Activated CD4-positive, alpha-beta T cell treated with anti-CD3 and anti-CD28 coated beads, Interleukin-2, amount 50 U/mL, for 16 hours (primary cell): ENCODE measurements at places on chromosomes 1 and 21.
A peak's percentile ranks its signal among the peaks of the same experiment; 100 is the strongest.

DNA sequence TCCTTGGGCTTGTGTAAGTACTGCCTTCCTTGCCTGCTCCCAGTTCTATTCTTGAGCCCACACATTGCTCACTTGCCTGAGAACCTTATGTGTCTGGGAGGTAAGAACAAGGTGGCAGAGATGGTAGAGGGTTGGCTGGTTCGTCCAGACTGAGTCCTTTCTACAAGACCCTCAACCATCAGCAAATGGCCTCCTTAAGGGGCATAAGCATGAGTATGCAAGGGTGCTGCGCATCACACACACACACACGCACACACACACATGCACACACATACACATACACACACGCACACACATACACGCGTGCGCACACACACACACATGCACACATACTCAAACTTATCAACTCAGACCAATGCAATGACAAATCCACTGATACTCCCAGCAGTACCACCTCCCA is 56.9 kb downstream of the RHBG start:
- no peak for DNase-seq

DNA sequence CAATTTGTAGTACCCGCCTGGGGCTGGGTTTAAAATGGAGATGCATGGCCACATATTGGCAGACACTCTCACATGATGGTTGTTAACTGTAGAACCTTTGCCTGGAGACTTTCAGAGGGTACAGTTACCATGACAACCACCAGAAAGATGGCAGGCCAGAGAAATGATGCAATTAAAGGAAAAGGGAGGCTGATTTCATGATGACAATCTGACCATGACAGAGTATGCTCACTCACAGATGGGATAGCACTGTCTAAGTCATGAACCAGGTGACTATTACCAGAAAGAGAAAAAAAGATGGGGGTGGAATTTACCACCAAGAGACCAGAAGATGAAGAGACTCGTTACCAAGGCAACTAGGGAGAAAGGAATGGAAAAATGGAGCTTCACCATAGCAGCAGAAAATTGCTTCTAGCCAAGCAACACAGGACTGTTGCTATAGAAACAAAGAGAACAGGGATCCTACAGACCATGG is 3.5 kb upstream of the TRIT1 start:
- peak; percentile 31 for DNase-seq

DNA sequence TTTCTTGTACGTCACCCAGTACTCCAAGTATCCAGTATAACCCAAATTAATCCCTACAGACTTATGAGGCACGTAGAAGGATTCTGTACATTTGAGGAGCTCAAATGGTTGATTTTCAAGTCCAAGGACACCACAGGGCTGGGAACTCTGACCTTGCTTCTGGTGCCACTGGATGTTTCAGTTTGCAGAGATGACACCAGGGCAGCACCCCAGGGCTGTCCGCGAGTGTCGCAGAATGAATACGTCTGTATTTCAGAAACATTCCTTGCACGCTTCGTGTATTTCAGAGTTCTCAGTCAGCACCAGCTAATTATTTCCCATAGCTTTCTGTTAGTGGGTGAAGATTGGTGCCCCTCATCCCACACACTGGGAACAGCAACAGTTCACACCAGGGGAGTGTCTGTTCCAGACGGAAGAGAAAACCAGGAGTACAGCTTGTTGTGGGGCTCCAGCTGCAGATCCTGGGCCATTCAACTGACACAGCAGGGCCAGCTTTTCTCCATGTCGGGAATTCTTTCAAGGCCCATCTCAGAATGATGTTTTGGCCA is 159.2 kb downstream of the RHOU start:
- DNase-seq = no peak

DNA sequence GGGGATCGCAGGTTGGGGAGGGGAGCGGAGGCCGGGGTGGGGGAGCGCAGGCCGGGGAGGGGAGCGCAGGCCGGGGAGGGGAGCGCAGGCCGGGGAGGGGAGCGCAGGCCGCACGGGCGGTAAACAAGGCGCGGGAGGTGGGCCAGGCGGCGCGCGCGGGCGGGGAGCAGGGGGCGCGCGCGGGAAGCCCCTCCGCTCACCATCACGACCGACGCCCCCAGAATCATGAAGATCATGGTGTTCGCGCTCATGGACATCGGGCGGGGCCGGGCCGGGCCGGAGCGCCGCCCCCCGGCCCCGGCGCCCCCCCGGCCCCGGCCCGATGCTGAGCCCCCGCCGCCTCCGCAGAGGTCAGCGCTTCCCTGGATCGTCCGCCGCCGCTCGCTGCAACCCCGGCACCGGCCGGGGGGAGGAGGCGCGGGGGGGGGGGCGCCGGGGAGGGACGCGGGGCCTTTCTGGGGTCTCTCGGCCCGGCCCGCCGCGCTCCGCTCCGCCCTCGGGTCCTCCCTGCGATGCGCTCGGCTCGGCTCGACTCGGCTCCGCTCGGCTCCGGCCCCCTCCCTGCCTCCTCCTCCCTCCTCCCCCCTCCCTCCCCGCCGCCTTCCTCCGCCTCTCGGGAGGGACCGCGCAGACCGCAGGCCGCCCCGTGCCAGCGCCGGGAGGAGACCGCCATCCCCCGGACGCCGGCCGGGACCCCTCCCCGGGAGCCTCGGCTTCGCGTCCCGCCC is at the start of gene TMEM240:
Gene TMEM240 (minus strand): TSS at position 535 of the 728 bp plus-strand sequence. CDS start 278 bp downstream, at position 257.
- DNase-seq = peak; percentile 42
